ENCODE measurements at places on chromosomes 1 and 21.

DNA sequence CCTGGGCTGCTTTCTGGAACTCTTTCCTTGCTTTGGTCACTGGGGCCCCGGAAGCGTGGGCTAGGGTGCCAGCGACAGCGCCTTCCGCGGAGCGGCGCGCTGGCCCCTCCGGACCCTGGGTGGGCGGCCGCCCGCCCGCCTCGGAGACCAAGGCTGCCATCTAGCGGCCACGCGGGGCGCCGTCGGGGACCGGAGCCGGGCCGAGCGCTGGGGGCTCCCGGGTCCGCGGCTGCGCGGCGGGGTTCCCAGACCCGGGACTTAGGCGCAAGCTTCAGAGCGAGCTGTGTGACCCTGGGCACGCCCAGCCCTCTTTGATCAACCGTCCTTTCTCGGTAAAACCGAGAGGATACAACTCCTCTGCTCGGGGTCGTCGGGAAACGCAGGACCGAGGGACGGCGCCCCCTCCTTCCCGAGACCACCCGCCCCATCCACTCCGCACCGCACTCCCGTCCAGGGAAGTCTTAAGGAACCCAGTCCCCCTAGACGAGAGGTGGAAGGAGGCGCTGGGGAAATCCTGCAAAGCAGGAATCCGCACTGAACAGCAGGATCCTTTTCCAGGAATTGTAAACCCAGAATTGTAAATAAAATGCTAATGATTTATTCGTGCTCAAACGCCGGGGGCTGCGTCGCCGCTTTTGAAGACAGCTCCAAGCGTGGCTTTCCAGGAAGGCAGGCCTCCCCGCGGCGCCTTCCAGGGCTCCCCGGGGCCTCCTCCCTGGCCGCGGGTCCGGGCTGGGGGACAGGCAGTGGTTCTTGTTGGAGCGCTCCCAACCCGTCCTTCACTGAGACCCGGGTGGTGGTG is 41.2 kb downstream of the RRAGC start:
- DNase-seq, result peak; percentile 29

DNA sequence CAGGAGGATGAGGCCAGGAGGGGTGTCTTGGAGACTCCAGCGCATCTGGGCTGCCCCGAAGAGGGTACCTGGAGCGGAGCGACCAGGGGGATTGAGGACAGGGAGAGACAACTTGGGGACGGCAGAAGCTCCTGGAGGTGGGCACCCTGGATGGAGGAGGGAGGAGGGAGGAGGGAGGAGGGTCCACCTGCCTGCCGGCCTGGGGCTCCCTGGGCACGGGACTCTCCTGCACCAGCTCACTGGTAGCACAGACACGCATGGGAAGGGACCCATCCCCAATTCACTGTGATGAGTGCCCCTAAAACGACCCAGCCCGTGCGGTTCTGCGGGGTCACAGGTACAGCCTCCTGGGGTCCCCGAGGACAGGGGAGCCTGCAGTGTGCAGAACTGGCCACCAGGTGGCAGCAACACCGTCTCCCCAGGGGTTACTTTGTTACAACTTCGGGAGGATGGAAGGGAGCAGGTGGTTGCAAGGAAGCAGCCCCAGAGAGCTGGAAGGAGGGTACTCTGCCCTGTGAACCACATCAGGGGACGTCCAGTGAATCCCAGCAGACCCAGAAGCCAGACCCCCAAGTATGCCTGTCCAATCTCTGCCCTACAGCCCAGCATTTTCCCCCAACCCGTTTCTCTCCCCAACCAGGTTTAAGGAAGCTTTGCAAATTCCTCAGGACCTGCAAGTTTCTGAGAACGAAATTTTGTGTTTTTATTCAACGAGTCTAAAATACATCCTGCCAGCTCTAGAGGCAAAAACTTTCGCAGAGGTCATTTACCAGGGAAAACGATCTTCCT is 482.4 kb downstream of the NPHP4 start:
- peak; percentile 61 for DNase-seq

DNA sequence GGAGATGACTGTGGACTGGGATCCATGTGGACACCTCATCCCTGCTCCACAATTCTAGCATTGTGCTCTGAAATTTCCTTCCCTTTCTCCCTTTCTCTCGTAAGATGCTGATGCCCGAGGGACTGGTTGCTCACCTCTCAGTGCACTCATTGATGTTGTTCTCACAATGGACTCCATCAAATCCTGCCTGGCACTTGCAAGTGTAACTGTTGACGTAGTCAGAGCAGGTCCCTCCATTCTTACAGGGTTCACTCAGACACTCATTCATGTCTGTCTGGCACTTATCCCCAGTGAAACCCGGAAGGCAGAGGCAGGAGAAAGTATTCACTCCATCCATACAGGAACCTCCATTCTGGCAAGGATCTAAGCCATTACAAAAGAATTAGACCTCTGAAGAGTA is 45.1 kb upstream of the ADAM30 start:
- no peak for DNase-seq

- no peak for DNase-seq
Observed at GRCh38 chr1:42480921-42481320, 17.8 kb downstream of the CCDC30 start.

DNA sequence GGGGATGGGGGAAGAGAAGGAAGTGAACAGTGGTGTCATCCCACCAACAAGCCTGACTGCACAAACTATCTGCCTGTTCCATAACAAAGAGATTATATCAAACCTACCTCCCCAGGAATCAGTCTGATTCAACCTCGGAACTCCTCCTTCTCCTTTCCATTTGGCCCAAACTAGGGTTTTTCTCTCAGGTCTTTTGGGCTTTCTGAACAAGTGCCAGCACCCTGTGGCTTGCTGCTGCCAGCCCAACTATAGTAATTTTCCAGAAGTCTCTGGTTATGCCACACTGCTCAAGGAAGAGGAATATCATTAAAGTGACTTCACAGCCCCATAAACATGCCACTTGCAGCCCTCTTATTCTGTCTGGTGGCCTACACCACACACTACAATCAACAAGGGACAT is 70.5 kb downstream of the RGS7 start:
- DNase-seq, result no peak

GRCh38 chr1:24237750-24238395 is 50.8 kb upstream of the IFNLR1 start:
- no peak for DNase-seq

- DNase-seq, result peak; percentile 99
Observed at GRCh38 chr1:244048256-244049161, 2.6 kb upstream of the ZBTB18 start.

DNA sequence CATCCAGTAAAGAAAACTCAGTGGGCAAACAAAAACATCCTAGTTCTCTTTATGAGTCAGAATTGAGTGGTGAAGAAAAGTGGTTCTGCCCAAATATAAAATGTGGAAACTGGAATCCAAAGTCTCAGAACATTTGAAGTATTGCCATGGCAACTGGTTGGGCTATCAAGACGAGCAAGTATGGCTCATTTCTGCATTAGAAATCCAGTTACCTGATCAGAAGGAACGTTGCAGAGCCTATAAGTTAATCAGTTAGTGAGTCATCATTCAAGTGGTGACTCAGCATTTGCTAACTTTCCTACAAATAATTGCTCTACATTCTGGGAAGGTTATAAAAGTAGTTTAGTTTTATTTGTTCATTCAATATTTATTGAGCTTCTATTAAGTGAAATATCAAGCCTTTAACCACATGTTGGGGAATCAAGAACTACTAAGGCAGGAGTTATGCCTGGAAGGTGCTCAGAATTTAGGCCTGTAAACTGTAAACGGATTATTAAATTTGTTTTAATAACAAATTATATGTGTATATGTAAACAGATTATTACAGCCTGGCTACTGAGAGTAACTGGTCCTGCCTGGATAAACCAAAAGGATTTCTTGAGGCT is 104.3 kb downstream of the PAPPA2 start:
- no peak for DNase-seq

GRCh38 chr21:40575976-40576375 is 271.0 kb downstream of the DSCAM start:
- DNase-seq, result no peak

- DNase-seq, result peak; percentile 20
Observed at GRCh38 chr1:157992031-157992832, 1.2 kb upstream of the KIRREL1 start.
